ENCODE measurements at places on chromosomes 7 and 10.
A peak's percentile ranks its signal among the peaks of the same experiment; 100 is the strongest.

DNA sequence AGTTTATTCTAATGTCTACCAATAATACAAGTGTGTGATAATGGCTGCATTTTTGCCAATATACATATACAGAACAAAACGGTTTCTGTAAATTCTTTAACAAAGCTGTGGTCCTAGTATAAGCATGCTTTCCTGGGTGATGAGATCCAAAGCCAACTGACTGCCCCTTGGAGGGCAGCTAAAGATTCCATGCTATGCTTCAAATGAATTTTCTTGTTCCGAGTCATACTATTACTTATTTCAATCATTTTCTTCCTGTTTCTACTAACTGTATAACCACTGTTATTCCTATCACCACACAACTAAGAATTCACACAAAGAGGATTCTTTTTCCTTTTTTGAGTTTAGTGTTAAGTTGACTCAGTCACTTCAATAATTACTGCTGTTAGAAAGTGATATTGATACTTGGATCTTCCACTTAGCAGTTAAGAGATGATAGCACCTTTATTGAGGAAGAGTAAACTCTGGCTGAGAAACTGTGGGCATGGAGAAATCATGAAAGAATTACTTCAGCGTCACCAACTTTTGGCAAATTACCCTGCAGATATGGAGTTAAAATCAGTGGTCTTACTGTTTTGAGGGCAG lies 197.5 kb downstream of the ARL4A start:
- no peak for DNase-seq

GRCh38 chr7:11957956-11958355 lies 126.0 kb upstream of the THSD7A start:
- no peak for DNase-seq

DNA sequence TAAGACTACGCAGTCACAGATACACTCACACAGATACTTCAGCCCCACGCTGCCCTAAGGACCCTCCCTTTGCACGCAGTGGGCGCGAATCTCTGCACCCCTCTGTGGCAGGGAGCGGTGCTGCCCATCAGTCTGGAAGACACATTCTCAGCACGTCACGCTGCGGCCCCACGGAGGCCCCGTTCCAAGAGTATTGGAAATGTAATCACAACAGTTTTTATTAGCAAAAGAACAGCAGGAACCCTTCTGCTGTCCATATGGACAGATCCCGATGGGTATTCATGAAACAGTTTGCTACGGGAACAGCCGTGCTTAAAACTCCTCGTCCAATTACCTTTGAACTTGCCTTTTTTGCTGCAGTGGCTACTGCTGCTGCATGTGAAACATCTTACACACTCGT lies 131.0 kb downstream of the RPS24 start:
- DNase-seq = no peak

DNA sequence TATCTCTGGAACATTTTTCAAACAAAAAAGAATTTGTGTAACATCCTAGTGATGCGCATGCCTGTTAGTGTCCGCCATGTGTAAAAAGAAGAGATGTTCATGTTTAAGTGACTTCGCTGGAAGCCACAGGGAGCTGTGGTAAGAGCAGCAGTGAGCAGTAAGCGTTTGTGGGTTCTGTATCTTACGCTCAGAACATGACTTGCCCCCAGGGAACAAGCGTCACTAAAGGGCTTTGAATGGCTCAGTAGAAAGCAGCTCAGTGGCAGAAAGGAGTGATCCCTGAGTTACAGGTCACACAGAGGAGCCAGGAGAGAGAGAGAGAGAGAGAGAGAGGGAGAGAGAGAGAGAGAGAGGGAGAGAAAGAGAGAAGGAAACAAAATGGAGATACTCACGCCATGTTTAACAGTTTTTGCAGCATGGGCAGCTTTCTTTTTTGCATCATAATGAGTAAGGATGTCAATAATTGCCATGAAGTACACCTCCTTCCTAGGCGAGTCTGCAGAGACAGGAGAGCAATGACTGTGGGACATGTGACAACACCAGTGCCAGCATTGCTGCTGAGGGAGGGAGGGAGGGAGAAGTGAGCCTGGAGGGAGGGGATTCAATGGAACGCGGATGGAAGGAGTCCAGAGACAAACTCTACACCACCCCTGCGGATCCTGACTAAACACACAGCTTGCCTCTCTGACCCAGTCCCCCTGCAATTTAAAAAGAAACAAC lies 174.6 kb downstream of the PIP4K2A start:
- DNase-seq = no peak

DNA sequence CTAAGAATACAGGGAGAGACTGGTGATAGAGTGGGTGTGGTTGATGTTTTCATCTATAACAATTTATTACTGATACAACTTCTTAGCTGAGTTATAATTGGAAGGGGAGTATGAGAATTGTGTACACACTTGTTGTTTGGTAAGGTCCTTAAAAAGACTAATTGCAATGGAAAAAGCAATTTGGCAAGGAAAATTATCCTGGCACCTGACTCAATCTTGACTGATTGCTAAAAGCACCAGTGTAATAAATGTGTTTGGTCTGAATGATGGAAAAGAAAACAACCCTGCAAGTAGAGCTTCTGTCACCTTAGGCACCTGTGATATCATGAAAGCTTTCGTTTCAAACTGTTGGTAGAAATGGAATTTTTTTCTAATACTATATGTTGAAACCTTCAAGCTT lies 6.7 kb upstream of the GSDME start:
- DNase-seq = no peak

GRCh38 chr7:1086588-1087464 lies 1.1 kb upstream of the GPER1 start:
- DNase-seq = peak; percentile 93

DNA sequence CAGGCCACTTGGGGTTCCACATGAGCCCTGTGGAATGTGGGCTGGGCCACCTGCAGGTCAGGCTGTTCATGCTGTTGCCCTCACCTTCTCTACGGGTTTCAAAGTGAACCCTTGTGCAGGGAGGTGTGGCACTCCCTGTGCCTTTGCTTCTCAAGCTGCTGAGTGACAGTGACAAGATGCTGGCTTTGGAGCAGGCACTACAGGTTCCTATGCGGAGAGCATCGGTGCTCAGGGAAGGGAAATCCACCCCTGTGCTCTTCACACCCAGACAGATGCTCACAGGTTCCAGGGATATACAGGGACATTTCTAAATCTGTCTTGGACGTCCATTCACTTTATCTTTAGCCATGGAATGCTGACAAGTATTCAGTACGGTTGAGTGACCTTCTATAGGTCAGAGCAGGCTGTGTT lies 1005.0 kb downstream of the LRMDA start:
- DNase-seq = no peak

- DNase-seq = no peak
Measured at GRCh38 chr7:117692338-117692737, 180.9 kb downstream of the CTTNBP2 start.

GRCh38 chr7:156816943-156817572 lies 75.9 kb downstream of the LMBR1 start:
- DNase-seq = no peak

DNA sequence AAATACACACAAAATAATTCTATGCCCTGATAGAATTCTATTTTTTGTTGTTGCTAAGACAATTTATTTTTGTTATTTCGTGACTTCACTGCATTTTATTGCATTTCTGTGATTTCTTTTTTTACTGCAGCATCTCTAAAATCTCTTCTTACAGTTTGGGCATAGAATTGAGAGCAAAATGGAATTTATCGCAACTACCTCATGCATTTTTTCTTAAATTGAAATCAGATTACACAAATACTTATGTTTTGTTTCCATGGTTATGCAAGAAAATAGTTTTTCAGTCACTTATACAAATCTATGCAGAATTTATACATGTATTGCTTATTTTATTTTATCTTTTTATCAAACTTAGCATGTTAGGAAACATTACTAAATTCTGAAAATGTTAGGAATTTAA lies 781.8 kb upstream of the LRRTM3 start:
- no peak for DNase-seq

DNA sequence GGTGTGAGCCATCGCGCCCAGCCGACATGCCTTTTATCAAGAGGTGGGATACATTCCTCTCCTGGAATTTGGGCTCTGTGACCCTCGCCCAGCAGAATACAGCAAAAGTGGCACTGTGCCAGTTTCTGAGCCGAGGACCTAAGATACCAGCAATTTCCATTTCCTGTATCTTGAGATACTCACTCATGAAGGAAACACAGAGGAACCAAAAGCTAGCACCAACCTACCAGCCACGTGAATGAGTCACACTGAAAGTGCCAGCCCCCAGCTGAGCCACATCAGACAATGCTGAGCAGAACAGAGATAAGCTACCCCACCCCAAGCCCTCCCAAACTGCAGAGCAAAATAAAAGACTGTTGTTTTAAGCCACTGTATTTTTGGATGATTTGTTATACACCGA lies 56.3 kb downstream of the CACUL1 start:
- DNase-seq = no peak

GRCh38 chr7:137519947-137520346 lies 176.4 kb upstream of the PTN start:
- no peak for DNase-seq

DNA sequence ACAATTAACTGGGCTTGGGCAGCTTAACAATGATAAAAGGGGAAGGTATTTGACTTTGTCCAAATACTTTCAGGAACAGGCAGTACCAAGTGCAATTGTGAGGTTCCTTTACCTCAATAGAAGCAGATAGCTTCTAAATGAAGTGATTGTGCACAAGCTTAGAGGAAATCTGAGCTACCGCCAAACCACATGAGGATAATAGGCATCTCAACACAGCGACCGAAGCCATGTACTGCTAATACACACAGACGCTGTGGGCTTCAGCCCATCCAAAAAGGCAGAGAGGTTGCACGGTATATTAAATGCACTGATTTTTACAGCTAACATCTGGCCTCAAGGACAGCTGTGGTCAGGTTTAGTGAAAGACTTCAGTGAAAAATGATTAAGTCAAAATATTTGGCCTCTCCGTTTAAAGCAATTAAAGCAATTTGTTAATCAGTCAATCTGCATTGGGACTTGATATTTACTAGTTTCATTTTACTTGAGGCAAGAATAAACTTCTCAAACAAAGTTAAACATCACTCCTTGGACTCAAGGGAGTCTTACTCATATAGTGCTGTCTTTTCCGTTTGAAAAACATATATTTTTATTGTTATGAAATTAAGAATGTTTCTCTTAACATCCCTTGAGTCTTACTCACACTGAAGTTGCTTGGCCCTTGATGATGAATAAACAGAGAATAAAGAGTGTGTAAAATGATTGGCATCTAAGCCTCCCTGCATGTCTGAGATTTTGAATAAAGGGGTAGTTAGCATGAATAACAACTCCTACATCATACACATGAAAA lies 306.3 kb downstream of the C7orf25 start:
- DNase-seq = no peak

DNA sequence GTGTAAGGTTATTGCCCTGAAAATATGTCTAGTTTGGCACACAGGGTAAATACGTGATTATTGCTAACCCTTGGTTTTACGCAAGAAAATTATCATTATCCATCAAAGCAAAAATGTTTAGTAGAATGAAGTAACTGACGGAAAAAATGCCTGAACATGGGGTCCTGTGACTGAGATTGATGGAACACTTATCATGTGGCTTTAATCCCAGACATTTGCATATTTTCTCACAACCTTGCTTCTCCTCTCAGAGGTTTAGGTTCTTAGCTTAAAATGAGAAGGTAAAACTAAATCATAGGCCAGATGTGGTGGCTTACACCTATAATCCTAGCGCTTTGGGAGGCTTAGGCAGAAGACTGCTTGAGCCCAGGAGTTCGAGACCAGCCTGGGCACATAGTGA lies 1010.7 kb downstream of the LRMDA start:
- no peak for DNase-seq

DNA sequence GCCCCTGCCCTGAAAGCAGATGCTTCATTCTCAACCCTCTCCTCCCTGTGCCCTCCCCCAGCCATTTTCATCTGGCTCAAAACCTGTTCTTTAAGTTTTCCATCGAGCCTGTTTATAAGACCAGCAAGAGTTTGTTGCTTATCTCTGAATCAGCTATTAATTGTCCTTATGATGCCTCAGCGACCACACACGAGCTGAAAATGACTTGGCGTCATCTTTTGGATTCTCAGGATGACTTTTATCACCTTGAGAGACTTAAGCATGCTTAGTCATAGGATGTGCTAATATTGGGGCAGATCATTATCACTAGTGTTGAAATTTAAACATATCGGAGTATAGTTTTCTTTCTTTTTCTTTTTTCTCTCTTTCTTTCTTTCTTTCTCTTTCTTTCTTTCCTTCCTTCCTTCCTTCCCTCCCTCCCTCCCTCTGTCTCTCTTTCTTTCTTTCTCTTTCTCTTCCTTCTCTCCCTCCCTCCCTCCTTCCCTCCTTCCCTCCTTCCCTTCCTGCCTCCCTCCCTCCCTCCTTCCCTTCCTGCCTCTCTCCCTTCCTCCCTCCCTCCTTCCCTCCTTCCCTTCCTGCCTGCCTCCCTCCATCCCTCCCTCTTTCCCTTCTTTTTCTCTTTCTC lies 184.5 kb downstream of the PHTF2 start:
- DNase-seq = no peak

DNA sequence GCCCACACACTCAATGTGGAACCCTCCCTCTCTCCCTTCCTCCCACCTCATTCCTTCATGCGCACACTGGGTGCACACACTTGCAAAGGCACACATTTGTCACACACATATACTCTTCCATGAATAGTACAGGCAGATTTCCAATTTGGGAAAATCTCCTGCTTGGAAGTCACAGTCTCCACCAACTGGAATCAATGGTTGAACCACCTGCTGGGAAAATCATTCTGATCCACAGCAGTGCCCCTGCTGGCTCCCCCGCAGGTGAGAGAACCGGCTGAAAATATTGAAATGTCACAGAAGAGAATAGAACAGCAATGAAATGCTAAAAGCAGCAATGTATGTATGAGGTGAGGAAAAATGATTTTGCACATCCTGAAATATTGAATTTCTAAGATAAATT lies 232.7 kb downstream of the ADAM12 start:
- DNase-seq = no peak

DNA sequence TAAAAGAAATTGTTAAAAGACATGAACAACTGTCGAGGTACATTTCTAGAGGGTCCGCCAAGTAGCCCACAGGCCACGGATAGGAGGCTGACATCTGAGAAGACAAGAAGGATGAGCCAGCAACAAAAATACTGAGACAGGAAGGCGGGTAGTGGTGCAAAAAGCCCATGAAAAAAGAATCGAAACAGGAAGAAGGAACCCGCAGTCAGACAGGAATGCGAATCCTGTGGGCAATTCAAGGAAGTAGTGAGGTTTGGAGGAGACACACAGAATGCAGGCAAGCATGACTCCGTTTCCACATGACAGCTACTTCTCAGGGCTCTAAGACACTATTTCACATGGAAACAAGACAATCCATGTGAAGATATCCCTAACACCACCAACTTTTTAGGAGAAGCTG lies 125.2 kb downstream of the DOCK4 start:
- DNase-seq = no peak

GRCh38 chr10:60291344-60291930 lies 98.2 kb downstream of the ANK3 start:
- DNase-seq = no peak

DNA sequence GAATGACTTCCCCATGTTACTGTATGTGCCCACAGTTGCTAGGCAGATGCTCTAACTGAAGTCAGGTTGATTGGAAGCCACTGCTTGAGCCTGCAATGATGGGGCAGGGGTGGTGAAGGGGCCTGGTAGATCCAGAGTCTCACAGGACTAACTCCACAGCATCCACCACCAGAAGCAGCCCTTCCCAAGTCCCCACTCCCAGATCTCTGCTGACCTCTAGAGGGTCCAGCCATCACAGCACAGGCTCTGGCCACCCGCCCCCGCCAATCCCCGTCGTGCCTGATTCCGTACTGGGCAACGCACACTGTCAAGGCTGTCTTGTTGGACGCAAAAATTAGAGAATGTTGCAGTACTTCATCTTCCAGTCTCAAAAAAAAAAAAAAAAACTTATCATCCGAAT lies 136.8 kb upstream of the PDE1C start:
- peak; percentile 74 for DNase-seq
